ENCODE measurements at places on chromosomes 3 and 15. TPM values are rescaled to one million over a fixed set of nuclear protein-coding genes. Genes with fewer than 3 reads are reported as not detected.

DNA sequence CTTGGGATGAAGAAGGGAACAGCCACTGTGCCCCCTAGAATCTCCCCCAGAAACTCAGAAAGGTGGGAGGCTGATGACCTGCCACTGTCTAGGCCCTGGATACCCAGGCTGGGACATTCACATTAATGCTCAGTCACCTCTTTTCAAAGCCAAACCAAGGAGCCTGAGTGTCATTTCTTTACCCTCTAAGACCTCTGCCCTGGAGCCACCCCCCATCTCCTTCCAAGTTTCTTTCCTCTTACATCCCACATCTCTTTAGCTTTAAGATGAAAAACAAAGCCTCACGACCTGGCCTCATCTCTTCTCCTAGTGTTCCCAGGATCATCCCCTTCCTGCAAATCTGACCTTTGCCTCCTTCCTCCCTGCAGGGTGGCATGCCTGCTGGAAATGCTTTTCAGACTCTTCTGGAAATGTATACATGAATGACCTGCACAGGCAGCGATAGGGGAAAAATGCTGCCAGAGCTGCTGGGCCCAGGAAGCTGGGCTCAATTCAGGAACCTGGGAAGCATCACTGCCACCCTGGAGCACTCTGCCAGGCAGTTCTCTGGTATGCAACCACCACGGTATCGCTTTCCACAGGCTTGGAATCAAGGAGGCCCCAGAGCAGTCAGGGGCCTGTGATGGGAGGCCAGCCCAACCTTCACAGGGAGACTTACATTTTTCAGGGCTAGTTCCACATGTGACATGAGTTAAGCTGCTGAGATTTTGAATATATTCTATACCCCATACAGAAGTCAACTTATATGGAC is 67.6 kb downstream of the DAPK2 start:
- no peak overlapping the region for H3K27ac ChIP-seq
- H3K4me1 ChIP-seq = peaks cover 9% of the 10 kb centered on the region
- no peak overlapping the region for H3K4me3 ChIP-seq
- DNase-seq = no peak

GRCh38 chr3:127289706-127290575 is 2.1 kb upstream of the PRR20G start:
- H3K27me3 ChIP-seq = no peaks in the 10 kb centered on the region
- no peak overlapping the region for H3K27ac ChIP-seq
- no peaks in the 10 kb centered on the region for H3K36me3 ChIP-seq
- no peak for DNase-seq

- H3K27ac ChIP-seq = peak overlapping the region; percentile 14
- peaks cover 16% of the 10 kb centered on the region for H3K4me1 ChIP-seq
- H3K36me3 ChIP-seq = no peaks in the 10 kb centered on the region
- DNase-seq = no peak
Measured at GRCh38 chr15:57554812-57555179, 36.9 kb upstream of the MYZAP start.

DNA sequence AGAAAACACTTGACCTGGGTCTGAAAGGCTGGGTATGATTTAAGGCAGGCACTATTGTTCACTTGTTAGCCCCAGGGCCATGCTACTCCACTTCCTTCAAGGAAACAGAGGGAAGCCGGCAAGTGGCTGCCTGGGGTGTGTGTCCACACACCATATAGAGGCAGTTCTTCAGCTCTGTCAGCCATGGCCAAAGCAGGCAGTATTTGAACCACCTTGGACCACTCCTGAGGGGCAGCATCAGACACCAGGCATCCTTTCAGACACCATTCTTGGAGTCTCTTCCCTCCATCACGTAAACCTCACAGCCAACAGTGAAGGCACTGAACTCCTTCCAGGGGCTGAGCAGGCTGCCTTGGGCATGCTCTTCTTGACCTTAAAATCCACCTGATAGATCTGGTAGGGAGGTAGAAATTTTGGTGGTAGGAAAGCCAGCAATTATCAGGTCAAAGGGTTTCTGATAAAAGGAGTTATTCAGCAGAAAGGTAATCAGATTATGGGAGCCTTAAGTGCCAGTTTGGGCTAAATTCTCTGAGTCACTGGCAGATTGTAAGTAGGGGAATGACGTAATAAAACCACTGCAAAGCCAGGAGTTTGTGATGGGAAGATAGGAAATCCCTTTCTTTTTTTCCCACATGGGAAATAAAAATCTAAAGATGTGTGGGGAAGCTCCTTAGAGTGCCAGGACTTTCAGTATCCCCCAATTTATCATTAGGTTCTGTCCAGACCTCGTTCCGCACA is 20.2 kb downstream of the TGFBR2 start:
- H3K4me3 ChIP-seq = no peak overlapping the region
- no peaks in the 10 kb centered on the region for H3K27me3 ChIP-seq
- H3K4me1 ChIP-seq = peaks cover 6% of the 10 kb centered on the region
- peaks cover 1% of the 10 kb centered on the region for H3K36me3 ChIP-seq
- no peak for DNase-seq
- peak overlapping the region; percentile 41 for H3K27ac ChIP-seq

Gene POLQ
- 0.22 TPM for polyA plus RNA-seq

GRCh38 chr3:30625541-30626438 is 19.4 kb downstream of the TGFBR2 start:
- DNase-seq = no peak
- peaks cover 7% of the 10 kb centered on the region for H3K36me3 ChIP-seq
- H3K4me1 ChIP-seq = no peaks in the 10 kb centered on the region
- H3K27me3 ChIP-seq = no peaks in the 10 kb centered on the region
